ENCODE measurements at places on chromosomes 4 and X.

GRCh38 chr4:153789741-153790499, 1.0 kb upstream of the SFRP2 start:
- no peak for DNase-seq

GRCh38 chrX:46698691-46699090, 60.2 kb downstream of the SLC9A7 start:
- no peak for DNase-seq

- no peak for DNase-seq
These were observed 176.9 kb downstream of the DCTD start for GRCh38 chr4:182740256-182740655.

DNA sequence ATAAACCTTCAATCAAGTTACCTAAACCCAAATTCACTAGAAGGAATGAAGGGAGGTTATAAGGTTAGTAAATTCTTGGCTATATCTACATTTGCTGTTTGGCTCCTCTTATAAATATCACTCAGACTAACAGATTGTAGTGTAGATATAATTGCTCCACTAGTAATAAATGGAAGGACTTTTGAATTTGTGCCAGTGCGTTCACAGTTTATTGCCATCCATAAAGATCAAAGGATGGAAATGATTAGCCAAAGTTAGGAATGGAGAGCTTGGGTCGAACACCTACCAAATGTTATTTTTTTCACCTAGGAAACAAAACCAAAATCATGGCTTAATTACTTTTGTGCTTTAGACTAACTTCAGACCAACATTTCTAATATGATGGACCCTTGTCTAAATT, 9.2 kb downstream of the DTHD1 start:
- DNase-seq = no peak

GRCh38 chr4:128232719-128233118, 54.9 kb downstream of the PGRMC2 start:
- no peak for DNase-seq
